Activated T-helper 2 cell treated with anti-CD3 and anti-CD28 coated beads, Interferon-gamma antibody, Interleukin-2, Interleukin-4, amounts not matched to agents 10 μg/mL and 5 μg/mL and 100 μg/mL, durations not matched to agents 14 hours and 24 hours and 36 hours (primary cell): ENCODE measurements at places on chromosomes 5 and 9. TPM values are rescaled to one million over a fixed set of nuclear protein-coding genes. Genes with fewer than 3 reads are reported as not detected.

The MZB1 gene
- total RNA-seq: 48.3 and 53.6 TPM in 2 replicates

The MPDZ gene
- total RNA-seq: not detected in 2 replicates

The CDH6 gene
- not detected in 2 replicates for total RNA-seq

The SLC25A25 gene
- total RNA-seq: 11.3 and 11.9 TPM in 2 replicates

The IL9 gene
- total RNA-seq: 94.0 and 104 TPM in 2 replicates

The SAXO1 gene
- total RNA-seq: not detected in 2 replicates

The IGIP gene
- 2.2 and 2.3 TPM in 2 replicates for total RNA-seq

The EXOC3 gene
- total RNA-seq: 62.3 and 66.4 TPM in 2 replicates

The SPARC gene
- 0.43 TPM in 1 of 2 replicates, not detected in the other for total RNA-seq
